GM04504 (cell line): ENCODE measurements at places on chromosomes 7 and 10.
A peak's percentile ranks its signal among the peaks of the same experiment; 100 is the strongest.

- no peak for DNase-seq
These were observed 105.6 kb downstream of the RNLS start for GRCh38 chr10:88477343-88478085.

DNA sequence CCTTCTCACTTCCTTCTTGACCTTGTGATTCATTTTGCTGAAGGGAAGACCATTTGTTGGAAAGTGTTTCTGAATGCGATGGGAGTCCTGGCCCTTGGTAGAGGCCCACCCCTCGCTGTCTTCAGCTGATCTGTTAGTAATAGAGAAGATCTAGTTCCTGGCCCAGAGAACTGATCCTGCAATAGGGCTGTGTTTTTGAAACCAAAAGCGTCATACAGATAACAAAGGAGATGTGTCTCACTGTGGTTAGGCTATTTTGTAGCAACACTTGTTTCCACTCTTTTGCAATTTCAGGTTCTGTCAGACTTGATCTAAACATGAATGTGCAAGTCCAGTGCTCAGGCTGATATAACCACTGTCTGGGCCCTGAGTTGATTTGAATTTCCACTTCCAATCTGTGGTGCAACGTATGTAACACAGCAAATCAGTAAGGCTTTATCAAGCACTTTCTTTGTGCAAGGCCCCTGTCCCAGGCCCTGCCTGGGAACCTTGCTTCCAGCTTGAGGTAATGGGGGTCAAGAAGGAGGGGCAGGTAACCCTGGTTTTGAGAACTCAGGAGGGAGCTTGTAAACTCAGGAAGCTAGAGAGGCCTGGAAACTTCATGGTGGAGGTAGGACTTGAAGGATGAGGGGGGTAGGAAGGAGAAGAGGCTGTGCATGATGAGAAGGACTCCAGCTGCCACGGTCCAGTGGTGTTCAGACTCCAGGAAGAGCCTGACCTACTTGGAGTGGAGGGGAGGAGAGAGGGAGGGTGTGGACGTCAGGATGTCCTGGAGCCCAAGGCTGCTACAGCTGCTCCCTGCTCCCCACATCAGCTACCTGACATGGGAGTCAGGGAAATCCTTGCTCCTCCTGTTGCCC is 42.2 kb upstream of the SRGN start:
- no peak for DNase-seq

DNA sequence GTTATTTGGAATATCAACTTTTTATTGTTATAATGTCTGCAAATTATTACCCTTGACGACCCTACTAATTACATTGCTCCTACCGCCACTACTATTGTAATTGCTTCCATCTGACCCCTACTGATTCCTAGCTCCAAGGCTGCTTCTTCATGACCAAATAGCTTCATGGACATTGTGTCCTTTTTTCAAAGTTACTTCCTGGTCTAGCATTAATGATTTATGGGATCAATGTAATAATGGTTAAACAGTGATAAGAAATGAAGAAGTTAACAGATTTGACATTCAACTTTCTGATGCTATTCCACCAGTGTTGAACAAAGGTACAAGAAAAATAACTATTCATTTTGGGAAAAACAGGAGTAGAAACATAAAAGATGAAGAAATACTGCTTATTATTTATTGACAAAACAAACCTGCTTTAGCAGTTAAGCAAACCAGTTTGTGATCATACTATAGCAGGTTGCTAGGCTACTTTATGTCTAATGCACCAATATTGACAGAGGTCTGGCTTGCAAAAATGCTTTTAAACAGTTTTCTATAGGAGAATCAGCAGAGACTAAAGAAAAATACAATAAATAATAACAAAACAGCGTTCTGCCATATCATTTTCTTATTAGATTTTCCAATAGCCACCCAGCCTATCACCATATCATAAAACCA is 125.8 kb downstream of the PCLO start:
- no peak for DNase-seq

GRCh38 chr7:71633551-71634008 is 501.6 kb downstream of the GALNT17 start:
- DNase-seq, result peak; percentile 37

GRCh38 chr10:32317795-32318357 is 29.1 kb downstream of the EPC1 start:
- no peak for DNase-seq

- no peak for DNase-seq
These were observed at the start of gene MLXIPL for GRCh38 chr7:73623798-73624668. MLXIPL (minus strand) TSS chr7:73624522; CDS start chr7:73624492, 30 bp downstream.

GRCh38 chr10:70600512-70601395 is 1.8 kb downstream of the PRF1 start:
- DNase-seq, result no peak

- DNase-seq, result no peak
These were observed 196.2 kb downstream of the TAX1BP1 start for GRCh38 chr7:27936047-27936767.

GRCh38 chr10:60399328-60399727 is 9.7 kb upstream of the ANK3 start:
- DNase-seq, result no peak

DNA sequence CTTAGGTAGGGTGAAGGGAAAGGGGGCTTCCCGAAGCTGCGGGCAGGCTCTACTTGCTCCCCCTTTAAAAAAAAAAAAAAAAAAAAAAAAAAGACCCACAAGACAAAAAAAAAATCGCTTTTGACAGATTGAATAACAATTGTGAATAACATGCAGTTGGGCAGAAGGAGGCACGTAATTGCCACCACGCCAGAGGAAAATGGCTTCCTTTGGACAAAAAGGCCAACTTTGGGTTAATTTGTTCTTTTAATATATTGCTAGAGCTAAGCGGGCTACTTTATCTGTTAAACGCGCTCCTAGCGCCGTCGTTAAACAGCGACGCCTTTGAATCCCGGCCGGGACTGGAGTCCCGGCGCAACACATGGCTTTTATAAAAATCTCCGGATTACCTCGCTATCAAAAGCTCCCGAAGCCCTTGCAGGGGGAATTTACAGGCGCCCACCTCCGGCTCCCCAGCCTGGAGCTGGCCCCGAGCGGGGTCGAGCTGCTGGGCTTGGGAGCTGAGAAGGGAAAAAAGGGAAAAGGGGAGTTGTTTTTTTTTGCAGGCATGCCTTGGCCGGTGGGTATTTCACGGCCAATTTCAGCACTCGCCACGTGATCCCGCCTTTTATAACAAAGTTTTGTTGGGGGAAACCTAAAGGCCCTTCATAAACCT is 1.2 kb downstream of the HOXA11 start:
- DNase-seq, result no peak

- no peak for DNase-seq
These were observed 19.8 kb downstream of the CCNY start for GRCh38 chr10:35355971-35356724.

- DNase-seq, result no peak
These were observed 16.1 kb downstream of the OGDH start for GRCh38 chr7:44622342-44623151.

DNA sequence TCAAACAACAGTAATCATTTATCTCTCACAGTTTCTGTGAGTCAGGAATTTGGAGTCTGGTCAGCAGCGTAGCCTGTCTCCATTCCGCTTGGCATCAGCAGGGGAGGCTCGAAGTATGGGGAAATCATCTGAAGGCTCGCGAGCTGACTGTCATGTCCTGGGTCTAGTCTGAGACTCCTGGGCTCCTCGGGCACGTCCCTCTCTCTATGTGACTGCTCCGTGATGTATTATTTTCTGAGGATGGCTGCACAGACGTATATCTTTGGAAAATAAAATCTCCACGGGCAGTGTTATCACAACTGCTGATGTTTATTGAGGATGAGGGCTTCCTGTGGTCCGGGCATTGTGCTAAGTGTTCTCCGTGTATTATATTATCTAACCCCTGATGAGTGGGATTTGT is 23.3 kb upstream of the PCGF5 start:
- DNase-seq, result no peak

- no peak for DNase-seq
These were observed 20.4 kb upstream of the INSYN2A start for GRCh38 chr10:127216786-127217185.

GRCh38 chr10:102401735-102402511 is 6.4 kb downstream of the NFKB2 start:
- no peak for DNase-seq

GRCh38 chr10:98097616-98098015 is 36.8 kb upstream of the R3HCC1L start:
- DNase-seq, result no peak

GRCh38 chr7:43164757-43165156 is 52.3 kb downstream of the HECW1 start:
- peak; percentile 86 for DNase-seq

GRCh38 chr7:151035026-151035717 is 6.9 kb downstream of the ABCB8 start:
- DNase-seq, result no peak

DNA sequence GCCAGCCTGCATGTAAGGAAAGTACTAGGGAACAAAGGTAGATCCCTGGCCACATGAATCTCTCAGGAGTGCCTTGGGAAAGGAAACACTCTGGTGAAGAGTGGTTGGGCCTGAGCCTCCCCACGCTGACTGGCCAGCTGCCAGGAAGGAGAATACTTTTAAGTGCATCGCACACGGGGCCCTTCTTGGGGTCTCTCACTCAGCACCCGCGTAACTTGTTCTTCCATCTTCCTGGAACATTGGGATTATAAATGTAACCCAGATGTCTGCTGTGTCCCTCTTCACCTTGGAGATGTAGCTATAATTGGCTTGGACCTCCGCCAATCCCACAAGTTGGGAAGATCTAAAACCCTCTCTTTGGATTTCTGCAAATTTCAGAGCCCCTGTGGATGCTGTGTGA is 4.4 kb upstream of the GLI3 start:
- no peak for DNase-seq

DNA sequence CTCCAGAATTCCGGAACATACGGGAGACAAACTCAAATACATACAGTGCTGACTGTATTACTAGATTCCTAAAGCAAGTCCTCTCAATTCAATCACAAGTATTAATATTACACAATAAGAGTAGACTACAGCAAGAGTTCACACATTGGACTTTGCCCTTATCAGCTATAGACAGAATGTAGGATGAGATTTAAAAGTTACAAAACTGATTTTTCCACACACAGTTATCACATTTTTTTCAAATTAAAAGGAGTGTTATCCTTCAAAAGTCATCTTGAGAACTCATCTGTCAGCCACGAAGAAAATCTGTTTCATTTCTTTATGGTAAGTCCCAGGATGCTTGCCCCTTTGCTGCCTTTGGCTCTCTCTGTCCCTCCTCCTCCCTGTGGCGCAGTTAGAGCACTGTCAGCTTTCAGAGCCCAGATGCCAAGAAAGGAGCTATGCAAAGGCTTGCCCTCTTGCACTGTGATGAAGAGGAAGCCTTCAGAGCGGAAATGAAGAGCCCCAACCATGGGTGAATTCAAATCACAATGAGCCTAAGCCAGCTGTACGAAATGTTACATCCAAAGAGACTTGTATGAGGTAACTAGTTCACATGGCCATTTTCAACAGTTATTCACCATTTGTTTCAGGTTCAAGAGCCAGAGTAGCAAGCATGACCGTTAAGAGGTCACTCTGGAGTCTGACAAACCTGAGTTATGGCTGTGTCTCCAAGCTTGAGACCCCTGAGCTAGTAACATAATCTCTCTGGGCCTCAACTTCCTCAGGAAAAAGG is 10.7 kb downstream of the NCOA4 start:
- no peak for DNase-seq
